ENCODE measurements at places on chromosomes 16 and 17. TPM values are rescaled to one million over a fixed set of nuclear protein-coding genes. Genes with fewer than 3 reads are reported as not detected.

GRCh38 chr17:17668775-17669579 is 12.3 kb upstream of the RAI1 start:
- DNase-seq: no peak

DNA sequence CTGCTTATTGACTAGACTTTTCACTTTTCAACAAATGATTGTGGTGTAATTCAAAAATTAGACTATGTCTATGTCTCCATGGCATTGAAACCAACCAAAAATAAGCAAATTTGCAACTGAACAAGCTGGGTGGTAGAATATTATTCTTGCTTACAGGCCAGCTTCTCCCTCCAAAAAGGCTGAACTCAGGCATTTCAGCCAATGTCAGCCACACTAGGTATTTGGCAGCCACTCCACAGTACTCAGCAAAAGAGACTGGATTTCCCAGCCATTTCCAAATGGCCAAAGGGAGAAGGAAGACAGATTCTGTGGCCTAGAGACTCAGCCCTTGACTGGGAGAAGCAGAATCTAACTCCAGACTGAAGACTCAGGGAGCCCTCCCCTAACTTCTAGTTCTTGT is 121.8 kb upstream of the IRX5 start:
- no peak for DNase-seq

DNA sequence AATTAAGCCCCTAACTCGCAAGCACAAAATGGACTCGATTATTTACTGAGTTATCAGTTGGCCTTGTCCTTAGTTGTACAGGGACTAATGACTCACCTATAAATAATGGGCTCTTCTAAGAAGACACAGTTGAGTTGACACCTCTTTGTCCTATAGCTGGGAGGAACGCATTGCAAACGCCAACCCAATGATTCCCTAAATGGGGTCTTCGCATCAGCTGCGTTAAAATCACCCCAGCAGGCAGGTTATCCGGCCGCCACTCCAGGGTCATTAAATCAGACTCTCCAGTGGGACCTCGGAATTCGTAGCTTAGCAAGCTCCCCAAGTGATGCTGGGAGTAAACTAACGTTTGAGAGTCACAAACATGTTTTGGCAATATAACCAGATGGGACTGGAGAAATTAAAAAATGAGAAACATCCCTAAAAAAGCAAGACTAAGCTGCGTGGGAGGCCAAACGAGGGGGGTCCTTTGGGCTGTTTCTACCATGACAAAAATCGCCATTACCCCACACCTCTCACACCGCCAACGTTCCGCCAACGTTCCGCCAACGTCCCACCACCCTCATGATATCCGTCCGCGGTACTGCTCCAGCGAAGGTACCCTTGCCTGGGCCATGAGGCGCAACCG is 932 bp upstream of the NFE2L1 start:
- DNase-seq: no peak

- DNase-seq: peak; percentile 75
Measured at GRCh38 chr17:19867079-19867328, 732 bp downstream of the ULK2 start.

DNA sequence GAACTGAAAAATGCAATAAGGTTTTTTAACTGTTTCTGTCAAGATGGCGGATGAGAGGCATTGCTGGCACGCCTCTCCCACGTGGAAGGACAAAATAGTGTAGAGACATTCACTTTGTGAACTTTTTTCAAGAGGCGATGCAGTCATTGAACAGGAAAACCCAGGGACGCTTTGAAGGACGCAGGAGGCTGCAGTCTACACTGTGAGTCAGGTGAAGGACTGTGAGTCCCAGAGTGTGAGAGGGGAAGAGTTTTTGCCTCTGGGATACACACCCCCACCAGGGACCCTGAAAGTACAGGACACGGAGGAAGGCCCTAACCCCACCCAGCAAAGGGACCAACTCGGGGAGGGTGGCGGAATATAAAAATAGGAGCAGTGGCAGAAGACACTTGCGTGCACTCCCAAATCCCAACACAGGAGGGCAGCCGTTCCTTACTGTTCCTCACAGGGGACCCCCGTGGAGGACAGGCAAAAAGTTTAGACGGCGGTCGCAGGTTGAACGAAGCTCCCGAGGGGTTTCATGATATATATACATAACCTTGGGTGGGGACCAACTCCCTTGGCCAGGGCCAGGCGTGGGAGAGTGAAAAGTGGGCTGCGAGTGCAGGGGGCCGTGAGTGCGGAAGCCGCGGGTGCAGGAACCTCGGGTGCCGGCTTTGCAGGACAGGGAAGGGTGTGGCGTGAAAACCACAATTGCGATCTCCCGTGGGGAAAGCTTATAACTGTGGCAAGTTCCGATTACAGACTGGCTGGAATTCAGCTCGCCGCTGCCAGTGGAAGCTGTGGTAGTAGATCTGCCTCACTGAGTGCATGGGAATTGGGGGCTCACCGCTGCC is 82.0 kb upstream of the ALOX12 start:
- no peak for DNase-seq

Gene MT1H
- not detected for total RNA-seq

Gene PDE6G
- total RNA-seq: not detected

Gene TIMP2
- total RNA-seq: 535 TPM

Gene RFWD3
- 32.2 TPM for total RNA-seq
